ENCODE measurements at places on chromosomes 7 and 10. TPM values are rescaled to one million over a fixed set of nuclear protein-coding genes. Genes with fewer than 3 reads are reported as not detected.

The SEMA3D gene
- 27.9 TPM for total RNA-seq

The FKBP9 gene
- 86.4 TPM for total RNA-seq

The MMD2 gene
- not detected for total RNA-seq

The CALHM3 gene
- total RNA-seq, result 1.3 TPM

The GPR85 gene
- 0.20 TPM for total RNA-seq

The TMEM196 gene
- total RNA-seq, result 0.55 TPM

The SEMA3C gene
- total RNA-seq, result 136 TPM

The CXCL12 gene
- total RNA-seq, result 4.2 TPM

The SEMA3A gene
- 19.6 TPM for total RNA-seq

The FANK1 gene
- 2.5 TPM for total RNA-seq

GRCh38 chr7:116311816-116312471 is 101.6 kb downstream of the TES start:
- no peak for DNase-seq

GRCh38 chr10:122997864-122998263 is 10.7 kb downstream of the IKZF5 start:
- no peak for DNase-seq

- DNase-seq, result no peak
Measured at GRCh38 chr10:17122052-17122451, 7.6 kb downstream of the CUBN start.

DNA sequence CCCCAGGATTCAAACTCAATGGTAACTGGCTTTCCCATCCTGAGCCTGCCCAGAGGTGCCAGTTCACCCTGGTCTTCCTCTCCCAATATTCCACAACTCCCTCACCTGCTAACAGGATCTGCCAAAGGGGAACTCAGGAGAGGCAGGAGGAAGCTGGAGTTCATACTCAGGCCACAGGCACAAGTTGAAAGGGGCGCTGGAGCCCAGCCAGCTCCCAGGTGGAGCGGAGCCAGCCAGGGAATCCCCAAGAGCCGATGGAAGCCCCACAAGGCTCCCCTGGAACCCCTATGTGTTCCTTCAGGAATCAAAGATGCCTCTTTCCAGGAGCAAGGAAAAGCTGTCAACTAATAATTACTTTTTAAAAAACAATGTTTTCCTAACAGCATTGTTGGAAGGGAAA is 63.5 kb downstream of the SH3PXD2A start:
- DNase-seq, result no peak

DNA sequence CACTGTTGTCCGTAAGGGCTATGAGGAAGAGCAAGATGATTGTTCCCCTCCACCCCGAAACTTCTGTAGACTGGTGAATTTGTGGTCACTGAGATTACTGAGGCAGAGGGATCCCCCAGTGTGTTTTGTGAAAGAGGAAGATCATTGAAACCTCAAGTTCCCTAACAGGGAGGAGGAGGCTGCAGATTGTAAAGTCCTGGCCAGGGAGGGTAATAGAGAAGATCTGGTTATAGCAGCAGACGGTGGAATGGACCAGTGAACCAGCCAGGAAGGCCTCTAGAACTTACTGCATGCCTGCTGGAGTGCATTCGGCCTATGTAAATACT is 31.1 kb downstream of the LMTK2 start:
- no peak for DNase-seq

DNA sequence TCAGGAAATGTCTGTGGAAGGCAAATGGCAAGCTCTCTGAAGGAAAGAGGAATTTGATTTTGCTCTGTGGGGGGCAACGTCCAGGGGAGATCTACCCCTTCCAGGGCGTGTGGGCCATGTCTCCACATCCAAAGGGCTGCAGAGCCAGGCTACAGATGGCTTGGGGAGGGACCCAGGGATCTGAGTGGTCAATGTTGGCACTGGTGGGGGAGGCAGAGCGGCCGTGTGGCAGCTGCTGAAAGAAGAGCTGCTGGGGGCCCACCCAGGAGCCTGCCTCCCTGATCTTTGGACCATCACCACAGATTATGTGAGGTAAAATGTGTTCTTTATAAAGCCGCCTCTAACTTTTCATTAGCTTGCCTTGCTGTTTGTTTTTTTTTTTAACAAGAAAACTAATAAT is 144.1 kb downstream of the HERPUD2 start:
- no peak for DNase-seq

GRCh38 chr7:154409703-154410311 is 357.6 kb downstream of the DPP6 start:
- peak; percentile 57 for DNase-seq

GRCh38 chr7:67875558-67875957 is 878.9 kb downstream of the TYW1 start:
- DNase-seq, result no peak

- DNase-seq, result no peak
Measured at GRCh38 chr10:74238031-74238431, 87.0 kb downstream of the ADK start.

DNA sequence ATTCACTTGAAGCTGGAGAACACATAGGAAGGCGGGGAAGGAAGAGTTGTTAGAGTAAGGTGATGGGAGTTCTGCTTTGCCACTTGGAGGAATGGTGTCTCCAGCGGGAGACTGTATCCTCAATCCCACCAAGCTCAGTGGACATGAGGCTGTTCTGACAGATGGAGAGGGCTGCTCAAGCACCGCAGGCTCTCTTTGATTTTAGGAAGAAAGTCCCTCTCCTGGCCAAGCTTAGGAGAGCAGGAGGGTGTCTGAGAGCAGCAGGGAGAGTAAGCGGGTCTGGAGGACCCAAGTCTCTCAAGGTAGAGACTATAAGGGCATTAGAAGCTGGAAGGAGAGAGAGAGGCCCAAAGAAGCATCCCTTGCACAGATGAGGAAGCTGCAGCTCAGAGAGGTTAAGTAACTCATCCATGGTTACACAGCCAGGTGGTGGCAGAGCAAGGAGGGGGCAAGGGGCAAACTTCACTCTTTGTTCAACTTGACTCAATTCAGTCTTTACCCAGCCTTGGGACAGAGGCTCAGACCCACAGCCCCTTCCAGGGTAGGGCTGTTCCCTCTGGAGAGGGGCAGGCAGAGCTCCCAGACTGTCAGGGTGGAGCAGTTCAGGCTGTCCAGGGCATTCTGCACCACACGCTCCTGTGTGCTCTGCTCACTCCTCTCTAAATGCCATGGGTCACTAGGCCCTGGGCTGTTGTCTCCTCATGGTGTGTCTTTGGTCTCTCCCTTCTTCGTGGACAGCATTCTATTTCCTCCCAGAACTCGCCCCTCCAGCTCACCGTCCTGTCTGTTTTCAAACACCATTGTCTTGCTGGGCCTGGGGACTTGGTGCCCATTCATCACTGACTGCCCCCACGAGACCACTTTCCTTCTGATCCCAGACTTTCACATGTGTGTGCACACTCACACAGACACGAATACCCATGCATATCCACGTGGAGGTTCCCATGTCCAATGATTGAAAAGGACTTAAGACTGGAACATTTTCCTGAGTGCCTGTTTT is 8.9 kb downstream of the CHAT start:
- DNase-seq, result no peak

DNA sequence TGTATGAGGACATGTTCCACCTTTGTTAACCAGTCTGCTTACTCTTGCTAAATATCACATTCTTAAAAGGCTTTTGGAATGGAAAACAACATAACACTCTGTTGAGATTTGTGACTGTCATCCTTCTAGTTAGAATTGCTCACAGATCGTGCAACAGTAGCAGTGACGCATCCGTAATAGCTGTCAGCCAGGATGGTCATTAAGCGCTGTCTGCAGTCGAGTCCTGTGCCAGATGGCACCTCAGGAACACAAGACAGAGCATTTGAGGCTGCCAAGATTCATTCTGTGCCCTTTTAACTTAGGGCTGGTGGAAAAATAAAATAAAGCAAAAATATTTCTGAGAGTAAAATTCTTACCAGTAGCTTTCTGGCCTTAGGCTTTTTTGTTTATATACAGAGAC is 348.6 kb downstream of the ANKRD7 start:
- DNase-seq, result no peak

DNA sequence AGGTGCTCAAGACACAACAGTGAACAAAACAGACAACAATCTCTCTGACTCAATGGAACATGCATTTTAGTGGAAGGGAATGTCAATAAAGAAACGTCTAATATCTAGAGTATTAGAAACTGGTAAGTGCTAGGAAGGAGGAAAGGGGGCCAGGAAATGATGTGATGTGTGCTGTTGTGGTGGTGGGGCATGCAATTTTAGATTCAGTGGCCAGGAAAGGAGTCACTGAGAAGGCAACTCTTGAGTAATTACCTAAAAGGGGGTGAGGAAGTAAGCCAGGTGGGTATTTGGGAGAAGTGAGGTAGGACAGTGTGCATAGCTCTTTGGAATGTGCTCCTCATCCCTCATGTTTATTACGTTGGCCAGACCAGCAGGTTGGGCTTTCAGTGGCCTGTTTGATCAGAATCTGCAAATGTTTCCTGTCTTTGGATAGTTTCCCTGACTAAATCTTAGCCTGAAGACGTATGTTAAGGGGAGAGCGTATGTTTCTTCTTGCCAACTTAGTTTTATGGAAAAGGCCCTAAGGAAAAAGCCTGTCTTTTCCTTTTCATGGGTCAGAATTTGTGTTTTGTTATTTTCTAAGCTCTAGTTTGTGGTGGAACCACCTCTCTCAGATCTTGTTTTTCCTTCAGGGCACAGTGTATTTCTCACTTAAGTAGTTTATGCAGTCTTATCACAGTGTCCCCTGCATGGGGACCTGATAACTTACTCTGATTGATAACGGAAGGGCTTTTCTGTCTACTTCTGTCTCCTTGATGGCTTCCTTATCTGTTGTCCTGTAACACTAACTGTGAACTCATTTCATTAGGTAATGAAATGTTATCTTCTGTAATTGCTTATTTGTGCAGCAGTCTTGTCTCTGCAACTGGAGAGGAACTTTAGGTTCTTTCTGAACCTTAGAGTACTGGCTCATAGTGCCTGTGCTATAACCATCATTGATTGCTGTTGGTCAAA is 203.7 kb downstream of the AUTS2 start:
- no peak for DNase-seq

- DNase-seq, result no peak
Measured at GRCh38 chr10:80409121-80409520, 770 bp downstream of the PRXL2A start.

GRCh38 chr10:121059351-121059750 is 208.2 kb downstream of the WDR11 start:
- no peak for DNase-seq

DNA sequence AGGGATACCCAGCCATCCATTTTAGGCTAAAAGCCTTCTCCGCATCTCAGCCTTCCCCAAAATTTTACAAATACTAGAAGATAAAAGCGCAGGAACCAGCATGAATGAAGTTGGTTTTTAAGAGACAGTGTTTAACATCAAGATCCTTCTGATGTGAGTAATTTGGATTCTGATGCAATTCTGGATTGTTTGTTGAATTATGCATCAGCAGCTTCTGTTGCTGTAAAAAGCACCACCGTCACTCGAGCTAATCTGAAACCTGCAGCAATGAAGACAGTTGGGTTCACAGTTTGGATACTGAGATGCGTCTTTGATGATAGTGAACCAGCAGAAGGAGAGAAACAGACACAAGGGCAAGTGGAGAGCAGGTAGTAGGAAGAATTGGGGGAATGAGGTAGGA is 179.2 kb downstream of the PLXNA4 start:
- DNase-seq, result no peak

- DNase-seq, result no peak
Measured at GRCh38 chr10:125232841-125233240, 72.5 kb upstream of the CTBP2 start.

DNA sequence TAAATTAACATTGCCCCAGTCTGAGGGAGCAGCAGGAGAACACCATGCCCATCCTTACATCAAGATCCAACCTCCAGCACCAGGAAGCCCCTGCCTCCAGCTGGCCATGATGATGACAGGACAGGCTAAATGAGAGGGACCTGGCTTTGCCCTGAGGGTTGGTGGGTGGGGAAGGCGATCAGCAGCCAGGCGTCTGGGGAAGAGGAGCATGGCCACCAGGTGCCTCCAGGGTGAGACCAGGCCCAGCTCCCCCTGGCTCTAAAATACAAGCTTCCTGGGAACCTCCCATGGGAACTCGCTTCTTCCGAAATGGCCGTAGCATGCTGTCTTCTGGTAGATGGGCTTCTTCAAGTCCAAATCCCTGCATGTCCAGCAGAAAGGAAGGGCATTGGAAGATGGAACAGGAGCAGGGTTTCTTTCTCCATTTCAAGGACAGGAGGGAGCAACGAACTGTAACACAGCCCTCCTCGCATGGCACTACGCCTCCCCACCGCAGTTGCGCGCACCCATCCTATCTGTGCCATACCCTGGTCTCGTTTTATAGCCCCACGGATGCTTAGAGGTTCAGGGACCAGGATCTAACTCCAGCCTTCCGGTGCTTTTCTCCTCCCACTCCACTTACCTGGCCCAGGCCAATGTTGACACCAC is 15.8 kb downstream of the MAT1A start:
- no peak for DNase-seq

DNA sequence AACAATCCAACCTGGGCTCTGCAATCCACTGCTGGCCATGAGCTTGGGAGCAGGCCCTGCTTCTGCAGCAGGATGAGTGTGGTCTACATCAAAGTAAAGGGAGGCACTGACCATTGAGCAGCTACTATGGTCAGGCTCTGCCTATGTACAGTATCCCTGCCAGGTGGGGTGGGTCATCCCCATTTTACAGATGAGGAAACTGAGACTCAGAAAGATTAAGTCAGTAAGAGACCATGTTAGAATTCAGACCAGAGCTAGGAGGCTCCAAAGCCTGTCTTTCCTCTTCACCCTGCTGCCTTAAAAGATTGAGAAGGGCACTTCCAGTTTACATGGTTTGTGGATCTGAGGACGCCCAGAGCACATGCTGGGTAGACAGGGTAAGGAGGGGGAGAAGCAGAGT is 27.1 kb upstream of the CDH23 start:
- DNase-seq, result no peak

DNA sequence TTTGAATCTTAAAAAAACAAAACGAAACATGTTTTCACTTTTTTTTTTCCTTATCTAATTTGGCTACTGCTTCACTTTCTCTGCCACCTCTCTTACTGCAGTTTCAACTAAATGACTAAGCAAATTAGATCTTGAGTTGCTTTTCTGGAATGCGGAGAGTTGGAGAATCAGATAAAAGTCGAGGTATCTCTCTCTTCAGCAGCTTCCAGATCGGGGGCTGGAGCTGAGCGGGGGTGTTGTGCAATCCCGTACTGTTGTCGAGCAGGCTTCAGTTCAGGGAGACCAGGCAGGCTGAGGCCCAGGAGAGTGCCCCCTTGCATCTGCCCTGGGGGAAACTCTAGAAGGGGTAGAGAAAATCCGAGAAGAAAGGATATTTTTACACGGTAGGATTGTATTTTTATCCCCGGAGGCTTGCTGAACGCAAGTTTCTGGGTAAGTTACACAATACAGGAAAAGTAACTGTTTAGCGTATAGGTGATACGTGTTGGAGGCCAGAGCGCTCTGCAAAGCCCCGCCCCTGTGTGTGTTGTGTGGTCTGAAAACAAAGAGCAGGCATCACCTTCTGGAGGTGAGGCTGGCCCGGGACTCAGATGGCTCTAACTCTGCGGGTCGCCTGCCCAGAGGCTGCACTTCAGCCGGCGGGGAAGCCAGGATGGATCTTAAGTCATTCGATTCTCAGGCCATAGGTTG is 116.6 kb downstream of the KLF6 start:
- DNase-seq, result no peak

Measured in progenitor cell of endocrine pancreas (in vitro differentiated cells).